ENCODE measurements at places on chromosomes 12 and 14. TPM values are rescaled to one million over a fixed set of nuclear protein-coding genes. Genes with fewer than 3 reads are reported as not detected.

The CCDC177 gene
- 0.09 TPM for total RNA-seq

The HHIPL1 gene
- total RNA-seq: 3.2 TPM

The MMP17 gene
- total RNA-seq: 10.9 TPM

The ERBB3 gene
- 8.3 TPM for total RNA-seq

The SAMD15 gene
- 0.25 TPM for total RNA-seq

The DGKA gene
- 57.0 TPM for total RNA-seq

The NRXN3 gene
- 0.44 TPM for total RNA-seq
